ENCODE measurements at places on chromosomes 2 and 18.

- no peak for DNase-seq
These were observed 191.0 kb upstream of the FN1 start for GRCh38 chr2:215626812-215627281.

GRCh38 chr18:47915229-47915628 is 15.2 kb downstream of the SMAD2 start:
- no peak for DNase-seq

DNA sequence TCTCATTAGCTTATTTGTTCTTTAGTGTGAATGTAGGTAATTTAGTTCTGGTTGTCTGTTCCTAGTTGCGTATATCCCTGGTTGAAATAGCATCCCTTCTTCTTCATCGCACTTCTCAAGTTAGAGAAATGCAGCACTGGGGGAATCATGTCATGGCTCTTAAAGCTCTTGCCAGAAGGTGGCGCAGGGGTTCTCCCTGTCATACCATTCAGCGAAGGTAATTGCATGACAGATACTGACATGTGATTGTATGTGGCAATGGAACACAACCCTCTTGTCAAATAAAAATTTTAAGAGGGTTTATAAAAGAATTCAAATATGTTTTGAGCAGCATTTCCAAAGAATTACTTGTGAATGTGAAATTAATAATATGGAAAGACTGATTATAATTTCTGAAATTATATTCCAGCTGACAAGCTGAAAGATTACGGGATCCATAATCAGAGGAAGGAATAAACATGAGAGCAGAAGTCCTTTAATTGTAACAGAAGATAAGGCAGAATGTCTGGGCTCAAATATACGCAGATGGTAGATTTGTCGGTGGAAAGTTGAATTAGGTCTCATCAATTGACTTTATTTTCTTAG is 411.7 kb downstream of the DSEL start:
- DNase-seq: peak; percentile 88

DNA sequence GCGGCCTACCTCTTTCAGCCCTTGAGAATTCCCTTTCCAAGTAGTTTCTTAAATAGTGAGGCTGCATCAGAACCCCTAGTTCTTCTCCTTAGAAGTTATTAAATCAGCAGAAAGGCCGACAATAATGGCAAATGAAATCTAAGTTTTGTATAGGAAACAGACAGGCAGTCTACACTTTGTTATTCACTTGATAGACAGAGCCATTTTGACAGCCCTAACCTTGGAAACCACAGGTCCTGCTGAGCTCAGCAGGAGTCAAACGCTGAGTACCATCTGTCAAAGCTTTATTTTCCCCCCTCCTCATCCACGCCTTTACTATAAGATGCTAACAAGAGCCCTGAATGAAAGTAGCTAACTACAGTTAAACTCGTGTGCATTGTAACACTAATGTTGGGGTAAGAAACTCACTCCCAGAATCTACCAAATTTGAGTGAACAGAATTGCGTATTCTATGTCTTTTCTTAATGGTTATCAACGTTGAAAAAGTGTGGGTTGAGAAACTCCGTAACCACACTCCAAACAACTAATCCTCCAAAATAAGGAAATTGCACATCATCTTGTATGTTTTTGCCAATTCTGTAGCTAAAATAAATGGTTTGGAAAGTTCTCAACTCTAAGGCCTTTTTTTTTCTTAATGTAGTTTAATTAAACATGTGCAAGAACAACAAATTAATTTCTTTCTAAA is 90.6 kb upstream of the EFEMP1 start:
- no peak for DNase-seq

DNA sequence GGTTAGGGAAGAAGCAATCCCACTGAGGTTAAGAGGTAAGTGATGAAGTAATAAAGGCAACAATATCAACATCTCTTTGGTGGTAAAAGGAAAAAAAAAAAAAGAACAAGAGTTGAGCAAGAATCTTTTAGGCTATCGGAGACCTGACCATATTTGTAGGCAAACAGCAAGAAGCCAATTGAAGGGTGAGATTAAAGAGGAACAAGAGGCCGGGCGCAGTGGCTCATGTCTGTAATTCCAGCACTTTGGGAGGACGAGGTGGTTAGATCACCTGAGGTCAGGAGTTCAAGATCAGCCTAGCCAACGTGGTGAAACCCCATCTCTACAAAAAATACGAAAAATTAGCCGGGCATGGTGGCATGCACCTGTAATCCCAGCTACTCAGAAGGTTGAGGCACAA is 11.3 kb downstream of the VPS54 start:
- no peak for DNase-seq

- DNase-seq: peak; percentile 15
These were observed 285.1 kb downstream of the SS18 start for GRCh38 chr18:25805323-25805722.

DNA sequence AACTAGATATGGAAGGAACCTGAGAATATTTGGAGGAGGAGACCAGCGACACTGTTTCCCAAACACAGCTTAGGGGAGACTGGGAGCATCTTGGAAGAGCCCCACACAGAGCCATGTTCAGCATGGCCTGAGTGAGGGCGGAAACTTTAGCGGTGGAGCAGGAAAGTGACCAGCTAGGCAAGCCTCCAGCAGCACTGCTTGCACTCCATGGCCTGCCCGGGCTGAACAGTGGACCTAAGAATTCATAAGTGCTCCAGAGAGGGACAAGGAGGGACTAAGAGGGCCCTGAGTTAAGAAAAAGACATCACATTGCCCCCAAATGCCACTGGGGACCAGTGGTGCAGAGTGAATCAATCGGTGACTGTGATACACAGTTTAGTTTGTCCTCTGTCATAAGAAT is 566.4 kb downstream of the TNS1 start:
- DNase-seq: no peak

DNA sequence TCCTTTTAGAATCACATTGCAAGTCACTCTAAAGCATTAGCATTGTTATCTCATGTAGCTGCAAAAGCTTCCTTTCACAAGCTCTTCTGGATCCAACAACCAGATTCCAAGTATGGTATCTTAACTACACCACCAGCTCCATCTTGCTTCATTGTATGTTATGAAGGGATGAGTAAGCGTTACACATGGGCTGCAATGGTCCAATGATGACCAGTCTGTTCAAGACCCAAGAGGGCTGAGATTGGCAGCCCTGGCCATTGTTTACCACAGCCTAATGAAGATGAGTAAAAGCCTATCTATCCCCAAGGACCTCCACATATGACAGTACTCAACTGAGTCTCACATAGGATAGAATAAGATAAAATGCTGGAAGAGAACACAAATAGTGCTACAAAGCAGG is 6.3 kb downstream of the CFLAR start:
- no peak for DNase-seq

GRCh38 chr2:72750466-72750865 is 75.4 kb downstream of the EXOC6B start:
- DNase-seq: no peak

DNA sequence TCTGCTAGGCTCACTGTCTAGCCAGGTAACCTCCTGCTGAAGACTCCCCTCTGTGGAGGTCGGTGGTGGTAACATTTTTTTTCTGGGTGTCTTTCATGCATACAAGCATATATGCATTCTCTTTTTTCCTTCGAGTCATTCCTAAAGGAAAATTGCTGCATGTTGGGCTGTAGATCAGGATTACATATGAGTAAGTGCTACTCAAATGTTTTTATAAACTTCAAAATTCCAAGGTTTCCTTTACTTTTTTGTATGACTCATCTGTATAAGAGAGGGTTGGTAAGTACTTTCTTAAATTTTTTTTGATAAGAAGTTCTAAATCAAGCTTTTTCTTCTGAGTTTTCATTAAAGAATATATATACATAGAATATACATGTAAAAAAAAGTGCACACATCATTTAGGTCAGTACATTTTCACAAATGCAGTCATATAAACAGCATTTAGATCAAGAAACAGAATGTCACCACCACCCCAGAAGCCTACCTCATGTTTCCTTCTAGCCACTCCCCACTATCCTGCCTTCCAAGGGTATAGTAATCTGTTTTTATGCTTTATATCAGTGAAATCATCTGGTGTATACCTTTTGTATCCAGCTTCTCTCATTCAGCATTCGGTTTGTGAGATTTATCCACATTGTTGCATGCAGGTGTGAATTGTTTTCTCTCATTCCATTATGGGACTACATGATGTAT is 128.0 kb upstream of the MAP3K20 start:
- no peak for DNase-seq

- DNase-seq: no peak
These were observed 107.1 kb downstream of the EML6 start for GRCh38 chr2:54830546-54830945.

- peak; percentile 32 for DNase-seq
These were observed 115.3 kb upstream of the NDUFV2 start for GRCh38 chr18:8987241-8987640.

DNA sequence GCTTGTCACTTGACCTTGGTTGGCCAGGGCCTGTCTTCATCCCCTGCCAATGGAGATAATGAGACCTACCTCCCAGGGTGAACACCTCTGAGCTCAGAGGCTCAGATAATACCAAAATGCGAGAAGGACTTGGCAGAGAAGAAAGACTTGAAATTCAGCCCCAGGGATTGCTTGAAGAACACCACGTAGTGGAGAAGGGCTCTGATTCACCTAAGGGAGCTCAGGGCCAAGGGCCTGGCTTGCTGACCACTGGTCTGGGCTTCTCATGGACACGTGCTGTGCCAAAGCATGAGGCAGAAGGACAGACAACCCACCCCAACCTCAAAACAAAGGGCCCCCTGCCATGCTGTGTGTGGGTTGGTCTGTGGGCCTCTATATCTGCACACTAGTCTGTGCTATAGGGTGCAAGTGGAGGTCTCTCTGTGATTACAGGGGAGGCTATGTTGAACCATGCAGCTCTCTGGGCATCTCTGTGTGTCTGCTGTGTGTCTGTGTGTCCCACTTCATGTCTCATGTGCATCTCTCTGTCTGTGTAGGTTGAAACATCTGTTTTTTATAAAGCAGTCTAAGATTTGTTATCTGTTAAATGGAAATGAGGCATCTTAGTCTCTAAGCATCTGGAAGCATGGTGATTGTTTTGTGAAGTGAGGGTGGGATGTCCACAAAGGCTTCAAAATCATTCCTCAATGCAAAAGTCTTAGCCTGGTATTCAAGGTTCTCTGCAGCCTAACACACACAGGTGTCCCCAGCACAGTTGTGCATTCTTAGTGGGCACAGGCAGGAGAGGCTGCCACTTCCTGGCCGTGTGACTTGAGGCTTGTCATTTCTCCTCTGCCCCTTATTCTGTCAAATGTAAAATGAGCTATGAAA is 61.0 kb upstream of the EPAS1 start:
- DNase-seq: no peak

GRCh38 chr2:60437080-60437696 is 116.3 kb downstream of the BCL11A start:
- no peak for DNase-seq

DNA sequence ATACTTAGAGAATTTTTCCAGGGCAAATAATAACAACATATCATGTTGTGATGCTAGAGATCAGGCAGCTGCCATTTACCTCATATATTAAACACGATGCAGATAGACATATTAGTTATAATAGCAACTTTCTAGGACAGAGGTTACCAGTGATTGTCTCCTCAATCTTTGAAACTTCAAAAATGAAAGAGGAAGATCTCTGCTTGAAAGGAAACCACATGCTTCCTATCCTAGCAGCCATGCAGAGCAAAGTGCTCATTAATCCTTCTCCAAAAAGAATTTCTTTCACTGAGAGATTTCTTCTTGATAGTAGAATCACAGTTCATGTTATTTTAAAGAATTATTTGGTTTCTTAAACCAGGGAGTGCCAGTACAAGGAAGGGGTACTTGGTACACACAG is 317.2 kb downstream of the CPS1 start:
- DNase-seq: no peak

- DNase-seq: no peak
These were observed 787.9 kb upstream of the RAB6C start for GRCh38 chr2:129191530-129191929.

- no peak for DNase-seq
These were observed 167.5 kb downstream of the AGAP1 start for GRCh38 chr2:235661167-235661937.

GRCh38 chr18:42106784-42107183 is 151.8 kb downstream of the PIK3C3 start:
- DNase-seq: no peak

DNA sequence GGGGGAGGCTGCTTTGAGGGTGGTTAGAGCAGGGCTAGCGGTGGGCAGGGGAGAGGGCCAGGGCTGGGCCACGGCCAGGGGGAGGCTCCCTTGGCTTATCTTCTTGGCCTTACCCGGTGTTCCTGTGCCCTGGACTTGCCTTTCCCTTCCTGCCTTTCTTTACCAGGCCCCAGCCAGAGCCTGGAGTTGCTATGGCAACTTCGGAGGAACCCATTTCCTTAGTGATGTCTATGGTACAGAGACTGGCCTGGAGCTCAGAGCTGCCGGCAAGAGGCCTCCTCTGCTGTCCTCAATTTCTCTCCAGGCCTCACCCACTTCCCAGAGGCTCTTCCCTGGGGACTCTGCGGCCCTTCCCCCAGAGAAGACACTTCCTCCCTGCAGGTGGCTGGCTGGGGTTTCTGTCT is 11.5 kb downstream of the SPEG start:
- peak; percentile 69 for DNase-seq

DNA sequence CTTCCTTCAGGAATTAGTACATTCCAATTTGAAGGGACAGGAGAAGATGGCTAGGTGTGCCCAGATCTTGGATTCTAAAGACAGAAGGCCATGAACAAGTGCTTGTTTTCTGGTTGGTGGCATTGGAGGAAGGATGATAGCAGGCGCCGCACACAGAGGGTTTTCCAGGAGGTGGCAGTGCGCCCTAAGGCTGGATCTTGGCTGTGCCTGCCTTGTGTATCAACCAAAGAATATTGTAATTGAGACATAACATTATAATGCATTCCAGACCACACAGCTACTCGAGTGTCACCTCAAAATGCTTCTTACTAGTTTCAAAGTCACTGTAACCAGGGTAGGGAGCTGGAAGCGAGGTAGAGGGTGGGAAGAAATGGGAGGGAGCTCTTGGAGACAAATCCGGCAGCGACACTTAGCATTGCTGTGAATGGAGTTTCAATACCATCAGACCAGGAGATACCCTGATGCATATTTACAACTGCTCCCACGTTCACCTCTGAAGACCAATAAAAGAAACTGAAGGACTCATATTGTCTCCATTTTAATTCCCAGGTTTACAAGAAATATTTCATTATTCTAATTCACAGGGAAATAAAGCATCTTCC is 42.5 kb downstream of the CPO start:
- peak; percentile 94 for DNase-seq

DNA sequence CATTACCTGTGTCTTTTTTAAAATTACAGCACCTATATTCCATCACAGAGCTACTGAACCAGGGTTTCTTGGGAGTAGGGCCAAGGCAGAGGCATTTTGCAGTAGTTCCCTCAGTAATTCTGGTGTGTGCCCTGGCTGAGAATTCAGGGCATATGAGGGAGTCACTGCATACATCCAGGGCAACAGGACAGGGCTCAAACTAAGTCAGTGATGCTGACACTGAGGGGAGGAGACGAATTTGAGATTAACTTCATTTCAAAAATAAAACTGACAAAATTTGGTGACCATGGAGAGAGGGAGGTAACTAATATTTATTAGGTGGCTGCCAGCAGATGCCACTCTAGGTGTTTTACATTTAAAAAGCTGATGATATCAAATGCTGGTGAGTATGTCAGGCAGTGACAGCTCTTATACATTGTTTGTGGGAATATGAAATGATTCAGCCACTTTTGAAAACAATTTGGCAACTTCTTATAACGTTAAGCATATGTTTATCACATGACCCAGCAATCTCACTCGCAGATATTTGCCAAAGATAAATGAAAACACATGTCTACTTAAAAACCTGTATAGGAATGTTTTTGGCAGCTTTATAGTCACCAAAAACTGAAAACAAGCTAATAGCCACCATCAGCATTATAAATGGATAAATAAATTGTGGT is 20.3 kb downstream of the STRADB start:
- no peak for DNase-seq

- no peak for DNase-seq
These were observed 247.0 kb downstream of the KCNH7 start for GRCh38 chr2:162591403-162592083.

All from Ammon's horn (tissue), 1 donor.